ENCODE measurements at places on chromosomes 5 and 9. TPM values are rescaled to one million over a fixed set of nuclear protein-coding genes. Genes with fewer than 3 reads are reported as not detected.

ENTPD2 gene
- not detected for total RNA-seq

DNA sequence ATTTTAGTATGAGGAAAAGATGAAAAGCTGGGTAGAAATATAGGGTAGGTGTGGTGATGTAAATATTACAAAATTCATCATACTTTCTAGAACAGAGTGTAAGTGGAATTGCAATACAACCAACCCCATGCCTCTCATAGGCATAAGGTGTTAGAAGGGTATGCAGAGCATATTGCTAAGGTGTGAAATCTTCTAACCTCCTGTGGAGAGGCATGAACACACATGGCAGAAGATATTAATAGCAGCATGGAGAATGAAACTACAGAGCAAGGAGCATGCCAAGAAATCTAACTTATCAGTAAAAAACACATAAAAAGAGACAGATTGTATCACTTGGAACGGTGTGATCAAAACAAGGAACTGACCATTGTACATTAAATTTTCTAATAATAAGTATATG, 441.5 kb downstream of the CDH18 start:
- DNase-seq = no peak

- DNase-seq = no peak
These were observed 48.9 kb upstream of the CHD1 start for GRCh38 chr5:98977723-98978122.

DNA sequence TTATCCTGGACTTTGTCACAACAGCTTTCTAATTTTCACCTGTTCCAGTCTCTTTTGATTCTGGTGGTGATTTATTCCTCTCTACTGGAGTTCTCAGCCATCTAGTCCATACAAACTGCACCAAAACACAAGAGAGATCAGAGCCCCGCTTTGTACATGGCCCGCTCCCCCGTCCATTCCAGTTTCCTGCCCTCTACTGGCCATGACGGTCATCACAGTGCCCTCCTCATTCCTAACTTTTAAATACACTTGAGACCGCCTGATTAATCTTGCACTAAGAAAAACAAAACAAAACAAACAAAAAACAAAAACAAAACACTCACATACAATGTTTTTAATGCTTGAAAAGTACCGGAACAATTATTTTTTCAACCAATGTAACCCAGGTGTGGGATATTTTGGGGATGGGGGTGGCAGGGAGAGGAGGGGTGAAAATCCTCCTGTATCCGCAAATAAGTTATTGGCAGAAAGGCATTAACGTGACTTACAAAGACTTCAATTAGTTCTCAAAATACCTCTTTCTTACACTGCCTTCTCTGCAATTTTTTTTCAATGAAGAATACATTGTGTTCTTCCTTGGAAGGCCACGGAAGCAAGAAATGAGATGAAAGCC, 84.8 kb upstream of the PAM start:
- no peak for DNase-seq

DNA sequence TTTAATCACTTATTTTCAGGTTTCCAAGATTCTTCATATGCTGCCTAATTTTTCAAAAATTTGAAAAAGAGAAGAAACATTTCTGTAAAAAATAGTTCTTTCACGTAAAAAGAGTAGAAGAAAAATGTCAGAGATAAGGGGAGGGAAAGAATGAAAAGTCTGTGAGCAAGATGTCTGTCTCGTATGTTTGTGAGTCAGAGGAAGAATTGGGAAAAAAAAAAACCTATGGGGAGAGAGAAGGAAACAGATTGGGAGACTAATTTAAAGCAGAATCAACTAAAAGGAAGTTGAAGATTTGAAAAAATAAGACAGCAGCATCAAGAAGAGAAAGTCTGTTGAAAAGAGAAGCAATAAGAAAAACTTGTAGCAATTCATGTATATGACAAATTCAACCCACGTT, 456.3 kb downstream of the HINT1 start:
- DNase-seq = no peak

- no peak for DNase-seq
These were observed 132.6 kb downstream of the SPOCK1 start for GRCh38 chr5:137366526-137366925.

DNA sequence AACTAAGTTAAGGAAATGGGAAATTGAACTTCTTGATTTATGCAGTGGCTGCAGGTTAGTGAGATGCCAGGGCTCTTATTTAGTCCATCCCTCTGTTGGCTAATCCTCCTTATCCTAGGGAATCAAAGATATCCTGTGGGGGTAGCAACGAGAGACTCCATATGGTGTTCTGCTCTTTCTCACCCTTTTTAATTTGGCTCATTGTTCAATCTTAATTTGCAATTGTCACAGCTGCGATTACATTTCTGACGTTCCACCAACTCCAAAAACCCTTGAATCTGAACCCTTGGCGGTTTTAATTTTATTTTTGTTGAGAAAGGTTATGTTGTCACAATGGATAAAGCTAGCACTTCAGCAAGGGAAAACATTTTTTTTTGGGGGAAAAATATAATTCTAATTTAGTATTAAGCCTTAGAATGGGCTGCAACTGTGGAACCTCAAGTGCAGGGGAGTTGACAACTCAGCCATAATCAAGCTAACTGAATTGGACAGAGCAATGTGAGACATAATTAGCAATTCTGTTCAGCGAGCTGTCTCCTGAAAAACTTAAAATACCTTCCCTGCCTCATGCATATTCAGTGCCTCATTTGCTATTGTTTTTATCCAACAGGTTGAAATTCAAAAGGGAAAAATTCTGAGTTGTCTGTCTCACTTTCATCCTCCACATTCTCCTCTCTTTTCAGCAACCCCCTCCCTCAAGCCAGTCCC, 91.3 kb downstream of the MAT2B start:
- DNase-seq = no peak

DNA sequence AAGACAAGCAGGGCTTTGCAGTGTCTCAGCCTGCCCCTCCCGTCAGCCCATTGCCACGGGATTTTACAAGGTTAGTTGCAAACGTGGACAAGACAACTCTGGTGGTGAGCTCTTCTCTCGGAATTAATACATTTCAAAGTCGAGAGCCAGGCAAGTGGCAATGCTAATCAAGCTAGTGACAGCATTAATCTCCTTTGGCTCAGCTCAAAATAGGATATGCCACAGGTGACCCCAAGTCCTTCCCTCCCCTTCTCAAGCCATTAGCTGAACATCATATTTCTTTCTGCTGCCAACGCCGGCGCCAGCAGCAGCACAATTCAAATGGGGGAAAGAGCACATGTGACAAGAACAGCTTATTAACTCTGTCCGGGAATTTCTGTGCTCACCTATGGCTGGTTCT, 190.1 kb downstream of the ATPSCKMT start:
- DNase-seq = no peak

- DNase-seq = no peak
These were observed 17.3 kb downstream of the CMBL start for GRCh38 chr5:10290438-10290837.

- no peak for DNase-seq
These were observed 4.0 kb downstream of the SEC61B start for GRCh38 chr9:99226054-99226453.

DNA sequence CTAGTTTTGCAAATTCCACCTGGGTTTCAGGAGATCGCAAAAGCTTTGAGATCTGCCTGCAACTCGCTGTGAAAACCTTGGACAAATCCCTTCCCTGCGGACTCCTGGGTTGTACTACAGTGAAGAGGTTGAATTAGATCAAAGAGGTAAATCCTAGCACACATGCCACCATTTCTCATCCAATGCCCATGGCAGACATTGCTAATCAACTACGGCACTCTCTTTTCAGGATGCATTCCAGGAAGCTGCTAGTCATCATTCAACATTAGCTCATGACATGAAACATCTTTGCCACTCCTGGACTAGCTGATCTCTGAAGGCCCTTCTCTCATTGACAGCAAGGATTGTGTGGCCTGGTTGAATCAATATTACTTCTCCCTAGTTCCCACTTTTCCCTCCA, 46.1 kb downstream of the PCDH1 start:
- no peak for DNase-seq

GRCh38 chr5:40198736-40199135, 481.0 kb upstream of the PTGER4 start:
- DNase-seq = no peak
